ENCODE measurements at places on chromosomes 11 and 22.

GRCh38 chr11:8732324-8732670 is 49.7 kb downstream of the RPL27A start:
- DNase-seq: no peak

DNA sequence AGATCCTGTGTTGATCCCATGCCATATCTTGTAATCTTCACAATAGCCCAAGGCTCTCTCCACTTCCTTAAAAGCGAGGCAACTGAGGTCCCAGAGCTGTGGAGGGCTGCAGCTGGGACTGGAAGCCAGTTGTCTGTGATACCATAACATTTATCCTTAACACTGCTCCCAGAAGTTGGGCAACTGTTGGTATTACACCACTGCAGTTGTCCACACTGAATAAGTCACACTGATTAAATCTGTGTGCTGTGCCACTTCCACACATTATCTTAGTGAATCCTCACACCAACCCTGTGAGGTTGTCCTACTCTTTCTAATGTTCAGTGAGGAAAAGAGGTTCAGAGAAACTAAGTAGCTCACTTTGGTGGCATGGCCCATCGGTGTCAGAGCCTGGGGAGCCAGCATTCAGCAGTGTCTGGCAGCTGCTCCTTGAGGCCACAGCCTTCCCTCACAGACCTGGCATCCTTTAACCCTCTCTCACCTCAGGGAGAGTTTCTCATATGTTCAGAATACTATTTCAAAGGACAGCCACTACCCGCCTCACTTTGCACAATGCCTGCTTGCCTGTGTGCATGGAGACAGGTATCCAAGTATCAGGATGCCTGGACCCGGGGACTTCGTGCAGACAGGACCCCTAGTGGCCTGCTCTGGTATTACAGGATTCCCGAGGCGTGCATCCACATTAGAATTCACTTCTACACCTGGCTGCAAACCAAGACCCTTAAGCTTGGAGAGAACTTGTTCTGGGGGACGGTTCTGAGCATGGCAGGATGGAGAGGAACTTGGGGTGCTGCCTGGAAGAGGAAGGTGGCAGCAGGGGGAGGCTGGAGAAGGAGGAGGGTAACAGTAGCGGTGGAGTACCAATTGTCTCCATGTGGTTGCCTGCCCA is 221.9 kb upstream of the TBCEL start:
- DNase-seq: peak; percentile 63

GRCh38 chr22:21855676-21856075 is 11.8 kb downstream of the MAPK1 start:
- no peak for DNase-seq

- no peak for DNase-seq
Observed at GRCh38 chr11:69582756-69583467, 58.0 kb upstream of the CCND1 start.

- DNase-seq: no peak
Observed at GRCh38 chr11:118342503-118343161, at the start of gene CD3D. TSS of gene CD3D (minus strand) at chr11:118342705. CDS start at chr11:118342607, 98 bp downstream.

DNA sequence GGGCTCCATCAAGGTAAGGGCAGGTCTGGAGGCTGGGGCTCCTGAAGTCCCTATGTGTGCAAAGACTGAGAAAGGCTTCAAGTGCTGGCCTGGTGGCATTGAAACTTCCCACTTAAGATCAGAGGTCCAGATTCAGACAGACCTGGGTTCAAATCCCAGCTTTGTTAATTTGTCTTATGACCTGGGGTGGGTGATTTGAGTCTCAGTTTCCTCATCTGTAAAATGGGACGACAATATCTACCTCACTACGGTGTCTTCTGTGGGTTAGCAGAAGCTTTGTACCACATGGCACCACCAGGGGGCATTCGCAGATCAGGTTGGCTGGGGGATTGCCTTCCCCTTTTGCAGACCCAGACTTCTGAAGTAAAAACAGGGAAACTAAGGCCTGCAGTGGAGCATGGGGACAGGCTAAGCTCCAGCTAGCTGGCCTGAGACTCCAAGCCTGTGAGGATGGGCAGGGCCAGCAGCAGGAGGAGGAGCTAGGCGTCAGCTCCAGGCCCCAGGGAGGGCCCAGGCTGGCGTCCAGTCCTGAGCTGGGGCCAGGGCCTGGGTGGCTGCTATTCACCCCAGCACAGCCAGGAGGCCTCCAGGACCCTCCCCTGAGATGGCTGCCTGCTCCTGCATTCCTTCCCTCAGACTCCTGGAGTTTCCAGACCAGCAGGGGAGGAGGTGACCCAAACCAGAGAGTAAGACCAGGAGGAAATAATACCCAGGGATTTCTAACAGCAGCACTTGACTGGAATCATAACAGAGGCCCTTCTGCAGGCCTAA is 1.5 kb downstream of the CASTOR1 start:
- DNase-seq: peak; percentile 89

DNA sequence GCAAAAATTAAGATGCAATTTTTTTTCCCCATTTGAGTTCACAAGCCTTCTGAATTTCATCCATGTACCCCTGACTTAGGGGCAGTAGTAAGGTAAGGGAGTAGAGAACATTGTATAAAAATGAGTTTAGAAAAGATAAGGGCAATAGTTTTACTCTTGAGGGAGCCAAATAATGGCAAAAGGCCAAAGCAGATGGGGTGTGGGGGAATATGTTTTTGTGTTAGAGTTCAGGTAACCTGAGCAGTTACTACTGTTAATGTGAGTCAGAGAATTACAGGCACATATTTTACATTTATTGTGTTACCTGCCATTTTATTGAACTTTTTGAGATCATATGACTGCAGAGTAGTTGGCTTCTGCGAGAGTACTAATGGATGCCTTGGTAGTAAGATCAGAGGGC is 3.1 kb downstream of the EED start:
- DNase-seq: peak; percentile 63

- no peak for DNase-seq
Observed at GRCh38 chr11:134362192-134362901, 30.6 kb downstream of the GLB1L2 start.

DNA sequence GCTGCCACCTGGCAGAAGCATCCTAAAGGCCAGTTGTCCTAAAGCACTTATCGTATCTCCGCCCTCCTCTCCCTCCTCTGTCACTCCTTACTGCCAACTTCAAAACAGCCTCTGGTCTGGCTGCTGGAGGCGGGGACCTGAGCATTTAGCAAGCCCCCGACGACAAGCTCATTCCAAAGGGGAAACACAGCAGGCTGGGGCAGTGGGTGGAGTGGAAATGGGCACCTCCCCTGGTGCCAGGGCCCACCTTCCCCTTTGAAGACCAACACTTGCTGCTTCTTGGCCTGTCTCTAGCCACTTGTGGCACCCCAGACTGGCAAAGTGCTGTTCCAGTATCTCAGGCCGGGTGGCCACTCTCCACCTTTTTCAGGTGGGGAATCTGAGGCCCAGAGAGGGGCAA is 3.6 kb downstream of the MAP3K11 start:
- DNase-seq: no peak

DNA sequence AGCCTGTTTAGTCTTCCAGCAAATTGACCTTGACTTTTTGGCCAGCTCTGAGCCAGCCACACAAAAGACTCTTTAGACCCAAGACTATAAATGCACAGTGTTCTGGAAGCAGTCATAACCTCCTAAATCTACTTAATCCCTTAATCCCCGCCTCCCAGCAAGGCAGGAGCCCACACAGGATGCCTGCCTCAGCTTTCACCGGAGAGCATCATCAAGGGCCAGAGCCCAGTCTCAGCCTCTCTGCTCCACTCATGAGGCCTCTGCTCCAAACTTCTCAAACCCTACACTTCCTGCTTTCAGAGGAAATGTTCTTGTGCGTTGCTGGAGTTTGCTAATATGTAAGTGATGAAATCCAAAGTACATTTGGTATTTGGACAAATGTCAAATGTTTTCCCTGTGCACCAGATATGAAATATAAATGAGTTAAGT is 57.9 kb upstream of the FSHB start:
- no peak for DNase-seq

DNA sequence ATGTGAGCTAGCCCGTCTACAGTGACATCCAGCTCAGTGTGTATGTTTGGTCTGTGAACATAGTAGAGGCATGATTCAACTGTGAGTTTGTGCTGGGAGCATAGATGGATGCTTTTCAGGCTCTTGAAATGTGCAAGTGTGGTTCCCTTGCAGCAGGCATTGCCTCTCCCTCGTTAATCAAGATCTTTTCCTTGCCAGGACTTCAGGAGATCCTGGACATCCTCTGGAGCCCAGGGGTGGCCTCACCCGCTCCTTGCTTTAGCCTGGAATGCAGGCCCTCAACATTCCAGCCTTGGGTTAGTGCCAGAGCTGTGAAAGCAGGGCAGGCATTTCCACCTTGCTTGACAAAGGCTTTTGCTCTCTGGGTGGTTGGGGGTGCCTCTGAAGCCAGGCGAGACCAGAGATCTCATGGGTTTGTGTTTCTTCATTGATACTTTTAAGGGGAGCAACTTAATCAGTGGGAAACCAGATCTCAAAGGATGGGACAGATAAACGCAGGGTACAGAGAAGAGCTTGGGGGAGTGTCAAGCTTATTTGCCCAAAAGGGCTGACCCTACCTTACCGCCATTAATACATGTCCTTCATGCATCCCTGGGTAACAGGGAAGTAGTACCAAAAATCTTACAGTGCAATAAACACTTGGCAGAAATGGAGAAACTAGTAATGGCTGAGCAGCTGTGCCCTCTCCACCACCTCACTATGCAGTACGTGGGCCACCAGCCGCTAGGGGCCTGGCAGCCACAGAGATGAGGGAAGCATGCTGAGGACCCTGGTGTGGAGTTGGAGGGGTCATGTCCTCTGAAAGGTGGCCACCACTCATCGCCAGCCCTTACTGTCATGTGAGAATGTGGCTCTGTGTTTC is 72.1 kb downstream of the PTPRJ start:
- DNase-seq: no peak

- DNase-seq: no peak
Observed at GRCh38 chr22:19755722-19756287, 4.8 kb upstream of the TBX1 start.

GRCh38 chr11:134366254-134366653 is 34.5 kb downstream of the GLB1L2 start:
- DNase-seq: no peak

- no peak for DNase-seq
Observed at GRCh38 chr11:34261820-34262219, 96.0 kb downstream of the ABTB2 start.

DNA sequence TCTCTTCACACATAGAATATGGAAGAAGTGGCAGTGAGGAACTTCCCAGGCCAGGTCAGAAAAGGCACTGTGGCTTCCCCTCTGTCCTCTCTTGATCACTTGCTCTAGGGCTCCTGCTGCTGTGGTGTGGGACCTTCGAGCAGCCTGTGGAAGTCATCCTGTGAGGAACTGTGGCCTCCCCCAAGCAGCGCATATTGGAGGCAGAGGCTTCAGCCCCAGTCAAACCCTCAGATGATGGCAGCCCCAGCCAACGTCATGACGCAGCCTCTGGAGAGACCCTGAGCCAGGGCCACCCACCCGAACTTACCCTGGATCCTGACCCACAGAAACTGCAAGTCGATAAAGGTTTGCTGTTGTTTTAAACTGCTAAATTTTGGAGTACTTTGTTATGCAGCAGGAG is 444.9 kb downstream of the TBC1D22A start:
- DNase-seq: no peak

DNA sequence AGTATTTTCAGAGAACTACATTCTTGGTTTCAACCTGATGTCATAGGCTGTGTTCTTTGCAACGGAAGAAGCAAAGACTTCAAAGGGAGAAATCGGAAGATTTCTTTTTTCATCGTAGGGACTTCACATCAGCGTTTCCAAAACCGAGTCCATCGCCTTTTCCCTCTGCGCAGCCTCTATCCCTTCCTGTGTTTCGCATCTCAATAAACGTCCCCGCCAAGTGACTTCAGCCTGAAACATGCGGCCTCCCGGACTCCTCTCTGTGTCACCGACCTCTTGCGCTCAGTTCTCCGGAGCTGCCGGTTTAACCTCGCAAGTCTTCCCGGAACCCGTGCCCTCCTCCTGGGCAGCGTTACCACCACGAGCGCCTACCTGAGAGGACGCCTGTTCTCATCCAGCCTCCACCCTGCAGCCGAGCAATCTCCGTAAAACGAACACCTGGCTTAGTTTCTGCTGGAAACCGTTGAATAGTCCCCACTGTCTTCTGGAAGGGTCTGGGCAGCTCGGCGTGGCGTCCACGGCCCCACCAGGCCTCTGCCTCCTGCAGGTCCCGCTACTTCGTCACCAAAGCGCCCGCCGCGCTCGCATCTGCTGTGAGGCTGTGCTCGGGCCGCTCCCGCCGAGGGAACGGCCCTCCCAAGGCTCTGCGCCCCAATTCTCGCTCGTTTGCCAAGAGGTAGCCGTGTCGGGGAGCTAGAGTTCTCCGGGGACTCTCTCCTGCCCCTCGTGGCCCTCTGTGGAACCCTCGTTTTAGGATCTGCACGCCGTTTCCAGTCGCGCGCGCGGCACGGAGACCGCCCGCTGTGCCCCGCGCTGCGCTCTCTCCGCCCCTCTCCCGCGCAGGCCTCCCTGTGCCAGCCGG is at the start of gene GLB1L3:
GLB1L3 (plus strand) TSS at position 846 of the 862 bp plus-strand sequence. CDS start 362 bp downstream, outside the sequence.
- DNase-seq: peak; percentile 44

DNA sequence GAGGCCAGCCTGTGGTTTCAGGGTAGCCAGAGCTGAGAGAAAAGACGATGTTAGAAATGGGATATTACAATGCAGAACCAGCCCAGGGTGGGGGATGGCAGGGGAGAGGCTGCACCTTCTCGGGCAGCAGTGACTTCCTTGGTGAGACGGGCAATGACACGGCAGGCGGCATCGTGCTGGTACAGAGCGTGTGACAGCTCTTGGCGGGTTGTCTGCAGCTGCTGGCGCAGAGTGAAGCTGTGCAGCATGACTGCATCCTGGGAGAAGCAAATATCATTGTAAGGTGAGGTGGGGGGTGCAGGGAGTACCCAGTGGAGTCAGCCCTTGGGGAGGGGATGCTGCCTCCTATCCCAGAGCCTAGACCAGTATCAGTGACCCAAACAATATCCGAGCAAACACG is 3.8 kb downstream of the PRPF19 start:
- no peak for DNase-seq

All from erythroblast (primary cell).